ENCODE measurements at places on chromosomes 6 and 20. TPM values are rescaled to one million over a fixed set of nuclear protein-coding genes. Genes with fewer than 3 reads are reported as not detected.

ADAM33 gene
- 21.2 TPM for polyA plus RNA-seq

DNA sequence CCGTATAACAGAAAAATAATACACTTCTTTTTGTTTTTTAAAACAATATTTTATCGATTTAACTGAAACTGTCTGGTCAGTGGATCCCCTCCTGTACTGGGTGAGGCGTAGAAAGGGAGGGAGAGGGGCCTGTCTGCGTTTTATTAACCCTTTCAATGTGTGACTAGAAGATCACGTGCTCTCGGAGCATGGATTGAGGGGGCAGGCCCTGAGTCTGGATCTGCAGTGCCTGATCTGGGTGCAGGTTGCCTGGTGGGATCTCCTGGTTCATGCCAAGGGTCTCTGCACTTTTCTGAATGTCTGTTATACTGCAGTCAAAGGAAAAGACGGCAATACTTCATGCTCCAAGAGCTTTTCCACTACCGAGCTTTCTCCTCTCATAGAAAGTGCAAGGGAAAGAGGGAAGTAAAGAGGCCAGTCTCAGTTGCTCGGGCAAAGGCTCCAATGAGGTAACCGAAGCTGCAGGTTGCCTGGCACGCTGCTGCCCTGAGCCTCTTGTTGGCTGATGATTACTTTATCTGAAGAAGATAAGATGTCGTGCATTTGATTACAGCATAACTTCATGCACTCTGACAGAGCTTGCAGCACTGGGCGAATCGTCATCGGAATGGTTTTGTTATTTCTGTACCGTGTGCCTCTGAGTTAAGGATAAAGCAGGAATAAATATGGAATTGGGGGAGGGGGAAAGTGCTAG is 167.5 kb upstream of the PMEPA1 start:
- H3K4me1 ChIP-seq: peaks cover 14% of the 10 kb centered on the region
- H3K4me3 ChIP-seq: no peak overlapping the region
- H3K36me3 ChIP-seq: no peaks in the 10 kb centered on the region
- H3K27ac ChIP-seq: no peak overlapping the region

DNA sequence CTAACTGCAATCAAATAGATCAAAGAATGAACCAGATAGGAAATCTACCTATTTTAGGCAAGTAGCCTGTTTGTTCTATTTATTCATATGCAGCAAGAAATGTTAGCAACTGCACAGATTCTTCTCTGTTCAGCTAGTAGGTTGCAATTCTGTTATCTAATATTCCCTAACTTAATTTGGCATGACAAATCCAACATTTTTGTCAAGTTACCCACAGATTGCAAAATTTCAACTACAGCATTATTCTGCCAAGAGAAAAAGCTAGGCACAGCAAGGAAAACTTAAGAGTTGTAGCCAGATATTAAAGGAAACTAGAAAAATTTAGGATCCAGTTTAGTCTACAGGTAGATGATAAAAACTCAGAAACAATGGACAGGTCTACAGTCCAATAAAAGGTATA is 104.4 kb upstream of the SYNCRIP start:
- no peaks in the 10 kb centered on the region for H3K27me3 ChIP-seq
- no peaks in the 10 kb centered on the region for H3K36me3 ChIP-seq
- H3K4me1 ChIP-seq: no peaks in the 10 kb centered on the region
- H3K4me3 ChIP-seq: no peak overlapping the region
- no peak overlapping the region for H3K27ac ChIP-seq

- H3K4me3 ChIP-seq: no peak overlapping the region
- H3K27ac ChIP-seq: no peak overlapping the region
Measured at GRCh38 chr20:15251171-15251570, 913.8 kb upstream of the FLRT3 start.

DNA sequence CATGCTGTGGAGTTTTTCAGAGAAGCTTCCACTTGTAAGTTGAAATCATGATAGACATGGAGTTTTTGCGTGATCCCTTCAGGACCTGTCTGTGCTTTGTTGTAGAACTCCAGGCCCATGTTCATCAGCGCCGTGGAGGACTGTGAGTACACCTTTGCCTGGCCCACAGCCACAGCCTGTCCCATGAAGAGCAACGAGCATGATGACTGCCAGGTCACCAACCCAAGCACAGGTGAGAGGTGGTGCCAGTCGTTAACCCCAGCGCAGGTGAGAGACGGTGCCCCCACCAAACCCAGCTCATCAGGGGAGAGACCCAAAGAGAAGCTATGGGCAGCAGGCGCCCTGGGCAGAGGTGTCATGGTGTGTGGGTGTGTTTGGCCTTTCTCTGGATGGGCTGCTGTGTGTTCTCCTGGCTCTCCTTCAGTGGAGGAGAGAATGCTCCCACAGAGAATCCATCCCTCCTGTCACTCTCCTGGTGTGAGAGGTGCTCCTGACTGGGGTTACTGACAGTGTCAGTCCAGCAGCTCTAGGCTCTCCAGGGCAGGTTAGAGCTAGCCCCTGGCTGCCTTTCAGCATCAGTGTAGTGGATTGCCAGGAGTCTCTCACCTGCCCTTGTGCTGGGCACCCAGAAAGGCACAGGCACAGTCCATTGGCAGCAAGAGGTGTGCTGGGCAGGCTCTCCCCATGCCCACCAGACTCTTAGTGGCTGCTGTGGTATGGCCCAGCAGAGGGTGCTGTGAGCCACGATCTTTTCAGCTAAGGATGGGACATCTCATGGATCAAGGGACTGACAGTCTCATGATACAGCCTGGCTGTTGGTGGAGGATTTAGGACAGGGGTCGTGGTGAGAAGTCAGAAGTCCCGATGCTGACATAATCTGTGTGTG is 49.6 kb upstream of the SLC22A1 start:
- no peak overlapping the region for H3K4me3 ChIP-seq
- no peaks in the 10 kb centered on the region for H3K27me3 ChIP-seq
- DNase-seq: no peak
- peaks cover 98% of the 10 kb centered on the region for H3K36me3 ChIP-seq
- no peaks in the 10 kb centered on the region for H3K4me1 ChIP-seq

ELOVL4 gene
- polyA plus RNA-seq: 0.27 TPM

Data from heart left ventricle (tissue), 16 donors.